Stimulated activated CD8-positive, alpha-beta memory T cell treated with anti-CD3 and anti-CD28 coated beads, Interleukin-7, amount 100 ng/mL, for 48 hours (primary cell): ENCODE measurements at places on chromosomes 6 and 20.

DNA sequence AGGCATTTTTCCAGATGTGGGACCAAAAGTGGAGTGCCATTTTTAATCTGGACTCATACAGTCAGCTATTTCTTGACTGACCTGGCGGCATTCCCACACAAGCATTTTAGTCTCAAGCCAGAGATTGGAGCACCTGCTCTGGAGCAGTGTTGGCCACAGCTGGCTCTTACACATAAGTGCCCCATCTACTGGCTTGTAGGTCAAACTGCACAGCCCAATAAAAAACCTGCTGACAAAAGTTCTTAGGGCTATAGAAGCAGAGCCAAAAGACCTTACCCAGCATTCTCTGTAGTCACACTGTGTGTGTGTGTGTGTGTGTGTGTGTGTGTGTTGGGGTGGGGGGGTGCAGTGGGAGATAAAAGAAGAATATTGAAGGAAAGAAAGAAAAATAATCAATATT is 38.6 kb upstream of the SENP6 start:
- no peak for DNase-seq

GRCh38 chr6:55568808-55569439 is 10.1 kb downstream of the HMGCLL1 start:
- no peak for DNase-seq

GRCh38 chr6:94487371-94487770 is 1068.0 kb upstream of the EPHA7 start:
- DNase-seq = no peak

GRCh38 chr20:42366626-42367025 is 748.4 kb upstream of the CHD6 start:
- no peak for DNase-seq

GRCh38 chr6:162078667-162079066 is 648.9 kb downstream of the PRKN start:
- DNase-seq = no peak

DNA sequence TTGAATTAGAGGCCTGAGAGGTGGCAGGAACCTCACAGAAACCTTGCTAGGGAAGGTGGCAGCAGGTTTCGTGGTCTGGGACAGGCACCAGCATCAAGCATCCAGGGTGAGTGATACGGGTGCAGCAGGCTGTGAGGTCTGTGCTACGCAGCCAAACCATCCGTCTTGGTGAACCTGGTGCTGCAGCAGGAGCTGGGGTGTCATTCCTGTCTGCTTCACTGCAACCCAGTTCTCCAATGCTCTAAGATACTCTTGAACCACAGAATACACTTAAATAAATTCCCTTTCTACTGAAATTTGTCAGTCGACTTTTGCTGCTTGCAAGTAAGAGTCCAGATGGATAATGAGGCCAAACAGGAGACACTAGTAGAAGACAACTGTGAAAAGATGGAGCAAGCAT is 9.7 kb upstream of the CBLN4 start:
- DNase-seq = no peak

DNA sequence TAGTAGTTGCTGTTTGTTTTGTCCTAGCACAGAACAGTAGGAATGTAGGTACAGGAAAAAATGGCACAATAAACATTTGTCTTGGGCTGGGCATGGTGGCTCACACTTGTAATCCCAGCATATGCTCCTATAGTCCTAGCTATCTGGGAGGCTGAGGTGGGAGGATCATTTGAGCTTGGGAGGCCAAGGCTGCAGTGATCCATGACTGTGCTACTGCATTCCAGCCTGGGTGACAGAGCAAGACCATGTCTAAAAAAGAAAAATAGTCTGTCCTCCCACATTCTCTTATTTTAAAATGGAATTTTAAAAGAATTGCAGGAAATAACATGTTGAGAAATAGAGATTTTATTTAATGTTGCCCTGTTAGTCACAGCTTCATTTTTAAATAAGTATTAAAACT is 87.8 kb downstream of the ANKRD6 start:
- DNase-seq = no peak

- DNase-seq = no peak
These were observed 4.2 kb upstream of the ZBTB46 start for GRCh38 chr20:63835021-63835858.

DNA sequence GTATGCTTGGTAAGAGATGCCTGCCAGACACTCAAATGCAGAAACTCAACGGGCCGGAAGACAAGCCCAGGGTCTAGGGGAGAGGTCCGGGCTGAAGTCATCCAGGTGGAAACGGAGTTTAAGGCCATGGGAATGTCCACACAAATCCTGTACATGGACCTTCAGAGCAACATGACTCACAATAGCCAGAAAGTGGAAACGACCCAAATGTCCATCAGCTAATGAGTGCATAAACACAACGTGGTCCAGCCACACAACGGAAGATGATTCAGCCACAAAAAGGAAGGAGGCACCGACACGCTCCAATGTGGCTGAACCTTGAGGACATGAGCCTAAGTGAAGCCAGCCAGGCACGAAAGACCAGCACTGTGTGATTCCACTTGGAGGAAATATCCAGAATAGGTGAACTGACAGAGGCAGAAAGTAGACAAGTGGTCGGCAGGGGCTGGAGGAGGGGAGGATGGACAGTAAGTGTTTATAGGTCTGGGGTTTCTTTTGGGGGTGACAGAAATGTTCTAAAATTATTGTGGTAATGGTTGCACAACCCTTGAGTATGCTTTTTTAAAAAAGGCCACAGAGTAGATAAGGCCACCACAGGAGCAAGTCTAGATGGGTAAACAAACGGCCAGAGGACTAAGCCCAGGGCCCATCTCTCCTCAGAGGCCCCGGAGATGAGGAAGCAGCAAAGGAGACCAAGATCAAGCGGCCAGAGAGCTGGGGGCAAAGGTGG is 105.6 kb downstream of the PREX1 start:
- no peak for DNase-seq

GRCh38 chr6:31304683-31305082 is 32.8 kb upstream of the HLA-C start:
- no peak for DNase-seq

DNA sequence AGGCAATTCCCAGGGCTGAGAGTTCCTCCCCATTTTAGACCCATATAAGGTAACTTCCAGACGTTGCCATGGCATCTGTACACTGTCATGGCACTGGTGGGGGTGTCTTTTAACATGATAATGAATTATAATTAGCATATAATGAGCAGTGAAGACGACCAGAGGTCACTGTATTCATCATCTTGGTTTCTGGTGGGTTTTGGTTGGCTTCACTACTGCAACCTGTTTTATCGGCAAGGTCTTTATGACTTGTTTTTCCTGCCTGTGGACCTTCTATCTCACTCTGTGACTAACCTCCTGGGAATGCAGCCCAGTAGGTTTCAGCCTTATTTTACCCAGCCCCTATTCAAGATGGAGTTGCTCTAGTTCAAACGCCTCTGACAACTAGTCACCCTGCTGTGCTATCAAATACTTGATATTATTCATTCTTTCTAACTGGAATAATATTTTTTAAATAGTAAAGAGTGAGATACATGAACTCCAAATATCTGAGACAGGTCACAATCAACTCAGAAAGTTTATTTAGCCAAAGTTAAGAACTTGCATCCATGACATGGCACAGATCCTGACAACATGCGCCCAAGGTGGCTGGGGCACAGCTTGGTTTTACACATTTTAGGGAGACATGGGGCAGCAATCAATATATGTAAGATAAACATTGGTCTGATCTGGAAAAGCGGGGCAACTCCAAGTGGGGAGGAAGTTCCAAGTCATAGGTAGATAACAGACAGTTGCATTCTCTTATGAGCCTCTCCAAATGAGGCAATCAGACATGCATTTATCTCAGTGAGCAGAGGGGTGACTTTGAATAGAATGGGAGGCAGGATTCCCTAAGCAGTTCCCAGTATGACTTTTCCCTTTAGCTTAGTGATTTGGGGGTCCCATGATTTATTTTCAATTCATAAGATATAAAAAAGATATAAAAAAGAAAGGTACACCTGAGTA is 1.2 kb upstream of the UFL1 start:
- DNase-seq = no peak

GRCh38 chr6:133609415-133610226 is 279.3 kb upstream of the TCF21 start:
- no peak for DNase-seq

DNA sequence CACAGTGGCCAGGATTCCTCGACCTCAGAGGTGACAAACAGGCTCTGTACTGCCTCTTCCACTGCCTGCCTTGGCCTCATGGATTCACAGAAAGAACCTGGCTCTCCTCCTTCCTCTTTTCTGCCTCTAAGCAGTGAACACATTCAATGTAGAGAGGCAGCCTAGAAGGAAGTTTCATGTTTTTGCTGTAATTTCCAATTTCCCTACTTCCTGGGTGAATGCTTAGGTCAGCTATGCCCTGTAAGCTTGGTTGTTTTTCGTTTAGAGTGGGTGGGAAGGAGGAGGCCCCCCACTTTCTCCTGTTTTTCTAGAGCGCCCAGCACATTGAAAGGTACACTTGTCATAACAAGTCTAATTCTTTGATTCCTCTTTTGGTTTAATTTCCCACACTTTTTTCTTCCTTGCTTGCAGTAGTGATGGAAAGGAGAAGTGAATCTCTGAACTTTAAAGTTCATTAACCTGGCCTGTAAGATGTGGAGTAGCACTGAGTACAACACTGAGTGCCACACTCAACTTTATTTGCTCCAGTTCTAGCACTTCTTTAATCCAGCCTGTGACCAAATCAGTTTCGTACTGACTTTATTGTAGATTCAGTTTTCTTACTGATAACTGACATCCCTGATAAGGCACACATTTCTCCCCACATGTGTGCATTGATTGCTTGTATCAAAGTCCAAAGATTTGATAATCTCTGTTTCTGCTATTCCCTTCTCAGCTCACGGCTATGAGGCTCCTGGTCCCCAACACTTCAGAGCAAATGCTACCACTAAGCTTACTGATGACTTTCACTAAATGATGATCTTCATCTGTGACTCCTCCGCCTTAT is 100.0 kb upstream of the MAN1A1 start:
- no peak for DNase-seq

DNA sequence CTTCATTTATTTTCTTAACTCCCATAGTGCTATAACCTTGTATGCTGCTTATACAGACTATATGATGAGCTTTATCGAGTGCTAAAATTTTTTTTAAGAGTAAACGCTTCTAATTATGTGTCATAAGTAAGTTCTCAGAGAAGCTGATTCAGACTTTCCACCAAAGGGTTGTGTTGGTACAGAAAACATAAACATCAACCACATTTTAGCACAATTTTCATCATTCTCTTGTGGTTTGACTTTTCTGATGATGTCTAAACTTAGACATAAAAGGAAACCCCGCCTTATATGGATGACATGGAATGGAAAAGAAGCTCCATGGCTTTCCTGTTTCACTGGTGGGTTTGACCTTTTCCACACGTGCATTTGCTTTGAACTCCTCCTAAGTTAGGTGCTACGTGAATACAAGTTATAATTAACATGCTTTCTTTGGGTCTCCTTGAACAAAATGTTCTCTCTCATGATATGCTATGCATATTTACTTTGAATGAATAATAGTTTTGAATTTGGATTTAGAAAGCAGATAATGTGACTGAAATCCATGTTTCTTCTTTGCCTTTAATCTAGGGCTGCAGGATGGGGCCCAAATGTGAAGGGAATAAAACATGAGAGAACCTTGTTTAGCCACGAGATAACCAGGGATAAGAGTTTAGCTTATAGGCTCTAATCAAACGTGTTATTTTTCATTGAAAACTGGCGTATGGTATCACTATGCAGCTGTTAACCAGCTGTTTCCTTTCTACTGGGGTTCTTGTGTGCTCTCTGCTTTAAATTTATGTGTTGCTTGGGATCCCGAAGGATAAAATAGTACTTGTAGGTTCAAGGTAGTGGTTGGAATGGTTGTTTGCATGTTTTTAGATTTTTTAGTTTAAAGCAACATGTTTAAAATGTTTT is 127.1 kb upstream of the AHI1 start:
- DNase-seq = no peak

DNA sequence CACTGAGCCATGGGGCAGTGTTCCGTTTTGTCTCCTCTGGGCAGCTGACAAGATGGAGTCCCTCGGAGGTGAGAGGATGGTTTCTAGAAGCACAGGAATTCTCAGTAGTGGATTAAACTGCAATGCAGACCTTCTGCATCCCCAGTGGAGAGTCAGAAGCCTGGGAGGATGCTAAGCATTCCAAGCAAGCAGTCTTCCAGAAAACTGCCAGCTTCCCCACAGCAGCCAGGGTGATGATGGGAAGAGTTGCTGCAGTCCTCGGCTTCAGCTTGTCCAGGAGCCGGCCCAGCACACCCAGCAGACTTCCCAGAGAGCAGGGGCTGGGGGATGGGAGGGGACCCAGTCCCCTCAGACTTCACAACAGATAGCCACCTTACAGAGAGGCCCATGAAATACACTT is 163.6 kb downstream of the LY86 start:
- DNase-seq = no peak

DNA sequence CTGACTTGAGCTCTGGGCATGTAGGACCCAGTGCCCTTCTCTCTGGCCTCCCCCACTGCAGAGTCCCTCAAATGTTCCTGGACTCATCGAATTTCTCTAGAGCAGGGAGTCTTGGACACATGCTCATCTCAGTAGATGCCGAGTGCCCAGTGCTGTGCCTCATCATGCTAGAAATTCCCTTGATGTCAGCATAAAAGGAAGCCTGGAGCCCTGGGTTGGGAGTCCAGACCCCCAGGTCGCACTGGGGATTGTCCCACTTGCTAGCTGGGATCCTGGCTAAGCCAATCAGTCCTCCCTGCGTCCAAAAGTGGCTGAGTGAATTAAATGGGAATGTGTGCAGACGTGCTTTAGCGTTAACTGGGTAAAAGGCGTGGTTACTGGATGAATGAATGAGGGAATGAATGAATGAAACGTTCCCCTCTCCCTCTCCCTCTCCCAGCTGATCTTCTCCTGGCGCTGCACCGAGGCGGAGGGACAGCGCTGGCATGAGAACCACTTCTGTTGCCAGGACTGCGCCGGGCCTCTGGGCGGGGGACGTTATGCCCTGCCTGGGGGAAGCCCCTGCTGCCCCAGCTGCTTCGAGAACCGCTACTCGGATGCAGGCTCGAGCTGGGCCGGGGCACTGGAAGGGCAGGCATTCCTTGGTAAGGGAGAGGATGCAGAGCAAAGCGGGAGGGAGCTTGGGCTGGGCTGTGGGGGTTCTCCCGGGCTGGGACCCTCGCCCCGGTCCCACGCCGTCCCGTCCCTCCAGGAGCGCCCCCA is 1.6 kb upstream of the TOMM6 start:
- no peak for DNase-seq

- DNase-seq = no peak
These were observed 777.9 kb downstream of the TENT5A start for GRCh38 chr6:80974579-80974978.

DNA sequence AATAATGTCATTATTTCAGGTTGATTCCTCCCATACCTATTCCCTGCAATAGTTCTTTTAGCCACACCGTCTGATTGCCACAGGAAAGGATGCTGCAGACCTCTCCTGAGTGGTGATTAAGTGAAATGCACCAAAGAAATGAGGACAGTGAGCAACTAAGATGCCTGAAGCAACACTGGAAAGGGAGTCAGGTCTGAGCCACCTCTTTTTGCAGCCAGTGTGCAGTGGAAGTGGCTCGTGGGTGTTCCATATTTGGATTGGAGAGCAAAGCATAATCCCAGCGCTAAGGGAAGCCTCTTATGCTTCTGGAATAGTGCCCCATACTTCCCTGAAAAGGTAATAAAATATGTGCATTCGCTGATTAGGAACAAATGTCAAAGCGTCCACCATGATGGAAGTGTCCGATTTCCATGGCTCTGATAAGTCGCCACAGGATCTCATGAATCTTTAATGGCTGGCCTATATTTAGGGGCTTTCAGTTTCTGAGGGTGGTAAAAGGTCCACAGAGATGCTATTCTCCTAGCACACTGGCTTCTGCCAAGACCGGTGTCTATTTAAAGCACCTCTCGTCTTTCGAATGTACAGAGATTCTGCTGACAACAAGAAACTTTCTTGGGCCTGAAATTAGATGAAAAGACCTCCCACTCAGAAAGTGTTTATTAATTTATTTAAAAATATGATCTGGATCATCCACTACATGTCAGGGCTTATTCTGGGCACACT is 253.9 kb downstream of the SLC24A3 start:
- no peak for DNase-seq
